ENCODE measurements at places on chromosomes 4 and X. TPM values are rescaled to one million over a fixed set of nuclear protein-coding genes. Genes with fewer than 3 reads are reported as not detected.

GRCh38 chr4:24607334-24607733, 23.0 kb upstream of the DHX15 start:
- no peak overlapping the region for H3K27ac ChIP-seq
- no peaks in the 10 kb centered on the region for H3K4me1 ChIP-seq
- H3K27me3 ChIP-seq, result no peaks in the 10 kb centered on the region
- DNase-seq, result no peak

DNA sequence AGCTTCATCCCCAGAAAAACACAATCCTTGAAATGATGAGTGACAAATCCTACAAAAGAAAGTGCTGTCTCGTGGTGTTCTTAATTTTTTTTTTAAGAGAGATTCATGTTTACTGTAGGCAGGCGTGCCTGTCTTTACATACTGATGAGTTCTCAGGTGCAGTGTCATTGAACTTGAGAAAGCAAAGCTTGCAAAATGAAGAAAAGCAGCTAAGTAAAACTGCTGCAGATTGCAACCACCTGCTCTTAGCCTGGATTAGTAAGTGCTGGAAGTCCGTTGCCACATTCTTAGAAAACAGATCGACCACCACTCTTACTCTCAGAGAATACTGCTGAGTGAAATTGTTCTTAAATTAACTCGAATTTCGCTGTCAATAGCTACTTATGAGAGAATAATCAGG, 854.6 kb downstream of the TRIML1 start:
- no peaks in the 10 kb centered on the region for H3K4me1 ChIP-seq
- H3K36me3 ChIP-seq, result no peaks in the 10 kb centered on the region
- H3K4me3 ChIP-seq, result no peak overlapping the region
- H3K27me3 ChIP-seq, result no peaks in the 10 kb centered on the region

DNA sequence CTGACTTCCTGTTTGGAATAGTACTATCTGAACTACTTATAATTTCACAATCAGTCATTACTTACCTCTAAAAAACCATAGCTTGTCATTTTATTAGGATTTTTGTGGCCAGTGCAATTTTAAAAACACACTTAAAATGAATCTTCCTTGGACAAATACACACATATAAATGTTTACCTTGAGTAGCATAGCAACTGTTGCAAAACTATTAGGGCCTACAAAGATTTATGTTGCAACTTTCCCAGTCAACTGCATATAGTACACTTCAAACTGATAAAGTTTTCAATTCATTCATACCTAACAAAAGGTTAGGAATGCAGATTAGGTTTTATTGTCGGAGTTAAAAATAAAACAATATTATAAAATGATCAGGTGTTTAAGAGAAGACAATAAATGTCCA, 193.0 kb downstream of the PDGFC start:
- no peak for DNase-seq
- no peak overlapping the region for H3K27ac ChIP-seq
- H3K4me1 ChIP-seq, result no peaks in the 10 kb centered on the region
- H3K4me3 ChIP-seq, result no peak overlapping the region
- H3K36me3 ChIP-seq, result no peaks in the 10 kb centered on the region

DNA sequence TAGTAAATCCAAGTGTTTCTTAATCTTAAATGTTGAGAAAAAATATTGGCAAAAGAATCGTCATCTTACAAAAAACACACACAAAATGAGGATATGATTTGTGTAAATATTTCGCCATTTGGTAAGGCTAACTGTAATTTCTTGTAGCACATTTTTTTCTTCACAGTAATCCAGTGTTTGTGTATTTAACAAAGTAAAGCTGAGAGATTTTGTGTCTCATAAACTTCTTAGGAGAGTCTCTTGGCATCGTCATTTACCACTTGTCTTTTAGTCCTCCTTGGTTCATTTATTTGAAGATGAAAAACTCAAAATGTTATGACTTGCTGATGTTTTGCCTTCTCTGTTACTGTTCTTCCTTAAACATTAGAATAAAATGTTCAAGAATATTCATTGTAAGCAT, 326.7 kb upstream of the PITX2 start:
- no peak overlapping the region for H3K4me3 ChIP-seq
- H3K36me3 ChIP-seq, result no peaks in the 10 kb centered on the region

DNA sequence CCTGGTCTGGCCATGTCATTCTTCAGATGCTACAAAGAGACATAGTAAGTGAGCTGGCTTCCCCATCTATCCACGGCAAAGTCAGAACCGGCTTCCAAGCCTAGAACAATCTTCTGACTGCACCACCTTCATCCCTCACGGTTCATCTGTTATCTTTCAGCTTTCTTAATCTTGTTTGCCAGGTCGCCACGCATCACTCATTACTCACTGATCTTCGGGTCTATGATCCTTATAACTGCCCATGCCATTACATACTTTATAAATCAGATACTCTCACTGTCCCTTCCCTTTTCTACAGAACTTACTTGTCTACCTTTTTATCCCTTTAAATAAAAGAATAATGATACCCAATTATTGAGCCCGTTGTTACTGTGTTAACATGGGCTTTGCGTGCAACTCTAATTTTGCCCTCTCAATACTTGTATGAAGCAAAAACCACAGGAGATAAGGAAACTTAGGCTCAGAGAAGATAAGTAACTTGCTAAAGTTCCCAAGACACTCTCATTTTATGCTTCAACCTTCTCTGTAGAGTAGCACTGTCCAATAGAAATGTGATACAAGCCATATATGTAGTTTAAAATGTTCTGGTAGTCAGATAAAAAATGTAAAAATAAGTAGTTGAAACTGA, 171.7 kb downstream of the AMELX start:
- H3K27ac ChIP-seq, result peak overlapping the region; percentile 40
- H3K36me3 ChIP-seq, result no peaks in the 10 kb centered on the region
- H3K4me3 ChIP-seq, result no peak overlapping the region
- no peak for DNase-seq

GRCh38 chr4:17246656-17247055, 265.2 kb downstream of the QDPR start:
- H3K4me3 ChIP-seq, result no peak overlapping the region
- no peak for DNase-seq
- H3K4me1 ChIP-seq, result no peaks in the 10 kb centered on the region
- no peaks in the 10 kb centered on the region for H3K36me3 ChIP-seq

DNA sequence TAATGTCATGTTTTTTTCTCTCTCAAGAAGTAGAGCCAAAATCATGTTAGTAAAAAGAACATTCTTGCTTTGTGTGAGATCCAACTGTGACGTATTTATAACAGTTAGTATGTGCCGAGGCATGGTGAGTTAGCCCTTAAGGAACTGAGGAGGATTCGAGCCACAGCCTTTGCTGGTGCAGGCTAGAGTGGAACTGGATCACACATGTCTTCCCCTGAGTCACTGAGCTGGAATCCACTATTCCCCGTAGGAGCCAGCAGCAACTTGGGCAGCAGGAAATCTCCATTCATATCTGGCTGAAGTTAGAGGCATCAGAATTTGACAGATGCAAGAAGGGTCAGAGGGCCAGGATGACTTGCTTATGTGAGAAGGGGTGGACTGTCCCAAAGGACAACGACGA, 144.6 kb upstream of the KIT start:
- no peaks in the 10 kb centered on the region for H3K36me3 ChIP-seq
- DNase-seq, result no peak
- no peak overlapping the region for H3K27ac ChIP-seq
- H3K4me3 ChIP-seq, result no peak overlapping the region
- H3K27me3 ChIP-seq, result no peaks in the 10 kb centered on the region
- no peaks in the 10 kb centered on the region for H3K4me1 ChIP-seq

The CCSER1 gene
- total RNA-seq, result 105 TPM

The CDKL2 gene
- total RNA-seq, result 11.9 TPM

The ATXN3L gene
- 4.3 TPM for total RNA-seq

The TEC gene
- total RNA-seq, result 10.8 TPM

The PRIMPOL gene
- 17.6 TPM for total RNA-seq
